Activated CD4-positive, alpha-beta memory T cell treated with anti-CD3 and anti-CD28 coated beads for 36 hours (primary cell): ENCODE measurements at places on chromosomes 11 and 22. TPM values are rescaled to one million over a fixed set of nuclear protein-coding genes. Genes with fewer than 3 reads are reported as not detected.

The ZBTB16 gene
- total RNA-seq: 9.7 TPM

The CEND1 gene
- 0.68 TPM for total RNA-seq

The MRGPRE gene
- total RNA-seq: not detected

The PNPLA5 gene
- not detected for total RNA-seq

The DEUP1 gene
- total RNA-seq: not detected

The MRPL49 gene
- total RNA-seq: 48.5 TPM
